Stimulated activated CD4-positive, alpha-beta T cell treated with anti-CD3 and anti-CD28 coated beads, TNF-alpha, amount 100 ng/mL, for 4 hours (primary cell): ENCODE measurements at places on chromosomes 16 and 17.
A peak's percentile ranks its signal among the peaks of the same experiment; 100 is the strongest.

DNA sequence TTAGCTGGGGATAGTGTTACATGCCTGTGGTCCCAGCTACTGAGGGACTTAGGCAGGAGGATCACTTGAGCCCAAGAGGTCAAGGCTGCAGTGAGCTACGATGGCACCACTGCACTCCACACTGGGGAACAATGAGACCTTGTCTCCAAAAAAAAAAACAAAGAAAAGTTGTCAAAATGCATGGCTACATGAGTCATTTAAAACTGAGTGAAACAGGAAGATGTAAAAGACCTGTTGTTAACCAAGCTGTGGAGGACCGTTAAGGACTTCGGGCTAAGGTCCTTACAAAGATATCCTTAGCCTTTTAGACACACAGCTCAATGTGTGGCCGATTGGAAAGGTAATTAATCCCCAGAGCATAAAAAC, 25.1 kb downstream of the ZP2 start:
- DNase-seq = no peak

DNA sequence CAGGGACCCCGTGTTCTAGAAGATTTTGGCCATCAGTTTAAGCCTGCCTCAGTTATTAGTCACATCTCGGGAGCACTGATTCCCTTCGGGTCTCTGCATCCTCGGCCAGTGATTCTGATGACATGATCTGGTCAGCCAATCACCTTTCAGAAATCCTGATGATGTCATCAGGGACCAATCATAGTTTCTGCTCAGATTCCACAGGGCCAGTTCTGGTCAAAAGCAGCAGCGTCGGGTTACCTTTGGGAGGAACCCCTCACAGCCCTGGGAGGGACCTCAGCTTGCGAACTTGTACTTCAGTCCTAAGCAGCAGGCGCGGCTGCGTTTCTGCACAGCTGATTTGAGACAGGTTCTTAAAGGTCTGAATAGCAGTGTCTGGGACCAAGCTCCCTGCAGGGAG, 13.9 kb downstream of the KDM8 start:
- DNase-seq = no peak

DNA sequence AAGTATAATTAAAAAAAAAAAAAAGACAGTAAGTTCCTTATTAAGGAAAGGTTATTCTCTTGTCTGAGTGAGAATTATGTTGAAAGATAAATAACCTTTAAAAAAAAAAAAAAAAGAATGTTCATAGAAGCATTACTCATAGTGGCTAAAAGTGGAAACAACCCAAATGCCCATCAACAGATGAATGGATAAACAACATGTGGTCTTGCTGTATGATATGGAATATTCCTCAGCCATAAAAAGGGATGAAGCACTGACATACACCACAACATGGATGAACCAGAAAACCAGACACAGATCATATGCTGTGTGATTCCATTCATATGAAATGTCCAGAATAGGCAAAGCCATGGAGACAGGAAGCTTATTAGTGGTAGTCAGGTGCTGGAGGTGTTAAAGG, 9.2 kb upstream of the CCNF start:
- DNase-seq = no peak

- DNase-seq = no peak
Observed at GRCh38 chr16:19474617-19475016, 47.3 kb downstream of the GDE1 start.

GRCh38 chr17:78598013-78598471, 20.8 kb upstream of the DNAH17 start:
- DNase-seq = no peak

GRCh38 chr16:84137287-84137686, 7.7 kb downstream of the HSDL1 start:
- no peak for DNase-seq

DNA sequence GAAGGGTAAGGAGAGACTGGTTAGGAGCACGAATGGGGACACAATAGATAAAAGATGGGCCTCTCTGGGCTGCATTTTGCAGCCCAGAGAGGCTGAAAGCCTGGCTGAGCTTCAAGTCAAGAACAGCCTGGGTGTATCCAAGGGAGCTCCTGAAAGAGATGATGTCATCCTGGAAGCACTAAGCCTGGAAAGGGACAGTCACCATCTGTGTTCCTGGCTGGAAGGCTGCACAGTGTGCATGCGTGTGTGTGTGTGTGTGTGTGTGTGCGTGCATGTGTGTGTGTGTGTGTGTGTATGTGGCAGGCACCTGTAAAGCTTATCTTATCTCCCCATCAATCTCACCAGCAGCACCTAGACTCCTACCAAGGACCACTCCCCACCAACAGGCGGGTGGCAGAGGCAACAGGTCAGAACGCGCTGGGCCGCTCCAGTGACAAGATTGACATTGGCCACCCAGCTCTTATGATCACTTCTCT, 44.1 kb downstream of the COG7 start:
- DNase-seq = no peak

- no peak for DNase-seq
Observed at GRCh38 chr17:4658478-4659305, 17.2 kb upstream of the ALOX15 start.

GRCh38 chr16:19696961-19697360, 21.1 kb downstream of the KNOP1 start:
- DNase-seq = no peak

DNA sequence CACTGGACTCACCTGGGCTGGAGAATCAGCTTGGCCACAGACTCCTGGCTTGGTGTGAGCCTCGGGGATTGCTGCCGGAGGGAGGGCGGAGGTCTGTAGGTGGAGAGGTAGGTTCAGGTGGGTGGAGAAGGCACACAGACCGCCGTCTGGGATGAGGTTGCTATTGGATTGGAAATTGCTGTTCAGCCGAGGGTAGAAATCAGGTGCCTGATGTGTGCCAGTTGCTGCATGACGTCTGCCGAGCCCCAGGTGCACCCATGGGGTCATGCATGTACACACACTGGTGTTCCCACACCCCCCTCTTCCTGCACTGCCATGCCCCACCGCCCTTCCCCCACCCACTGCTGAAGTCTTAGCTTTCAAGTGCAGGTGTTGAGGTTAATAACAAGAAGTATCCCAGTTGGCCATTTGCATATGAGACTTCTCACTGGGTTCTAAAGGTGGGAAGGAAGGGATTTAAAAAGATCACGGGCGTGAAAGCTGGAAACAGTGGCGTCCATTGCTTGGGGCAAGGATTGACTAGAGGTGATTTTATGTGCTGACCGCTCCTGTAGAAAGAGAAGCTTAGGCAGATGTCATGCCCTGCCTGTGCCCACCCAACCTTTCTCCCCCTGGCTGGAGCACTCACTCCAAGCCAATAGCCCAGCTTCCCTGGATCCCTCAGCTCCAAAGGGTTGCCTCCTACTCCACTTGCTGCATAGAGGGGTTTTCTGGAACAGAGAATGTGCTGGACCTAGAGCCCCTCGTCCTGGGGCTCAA, 193.6 kb downstream of the CCDC182 start:
- DNase-seq = no peak

DNA sequence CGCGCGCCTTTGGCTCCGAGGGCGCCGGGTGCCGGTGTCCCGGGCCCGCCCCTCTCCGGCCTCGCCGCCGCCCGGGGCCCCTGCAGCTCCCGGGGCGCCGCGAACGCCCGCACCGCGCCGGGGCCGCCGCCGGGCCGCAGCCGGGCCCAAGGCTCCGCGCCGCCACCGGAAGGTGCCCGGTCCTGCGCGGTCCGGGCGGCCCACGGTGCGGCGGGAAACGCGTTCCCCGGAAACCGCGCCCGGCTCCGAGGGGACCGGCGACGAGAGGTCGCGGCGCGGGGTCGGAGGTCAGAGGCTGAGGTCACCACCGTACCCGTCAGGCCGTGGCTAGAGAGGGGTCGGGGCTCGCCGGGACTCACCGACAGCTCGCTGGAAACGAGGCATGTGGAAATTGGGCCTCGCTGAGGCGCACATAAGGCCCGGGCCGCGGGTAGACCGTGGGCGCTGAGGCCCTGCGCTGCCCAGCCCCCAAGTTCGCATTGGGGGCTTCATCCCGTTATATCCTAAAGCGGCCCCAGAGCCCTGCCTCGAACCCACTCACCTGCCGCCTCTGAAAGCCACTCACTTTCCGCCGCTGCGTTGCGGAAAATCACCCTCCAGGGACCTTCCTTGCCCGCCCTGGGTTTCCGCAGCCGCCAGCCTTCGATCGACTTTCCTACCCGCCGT, at the start of gene DUS1L:
Gene DUS1L (minus strand): TSS at position 167 of the 666 bp plus-strand sequence. CDS start 745 bp downstream, outside the sequence.
- peak; percentile 51 for DNase-seq

- DNase-seq = peak; percentile 48
Observed at GRCh38 chr17:48492401-48493298, 38.2 kb downstream of the HOXB1 start.

DNA sequence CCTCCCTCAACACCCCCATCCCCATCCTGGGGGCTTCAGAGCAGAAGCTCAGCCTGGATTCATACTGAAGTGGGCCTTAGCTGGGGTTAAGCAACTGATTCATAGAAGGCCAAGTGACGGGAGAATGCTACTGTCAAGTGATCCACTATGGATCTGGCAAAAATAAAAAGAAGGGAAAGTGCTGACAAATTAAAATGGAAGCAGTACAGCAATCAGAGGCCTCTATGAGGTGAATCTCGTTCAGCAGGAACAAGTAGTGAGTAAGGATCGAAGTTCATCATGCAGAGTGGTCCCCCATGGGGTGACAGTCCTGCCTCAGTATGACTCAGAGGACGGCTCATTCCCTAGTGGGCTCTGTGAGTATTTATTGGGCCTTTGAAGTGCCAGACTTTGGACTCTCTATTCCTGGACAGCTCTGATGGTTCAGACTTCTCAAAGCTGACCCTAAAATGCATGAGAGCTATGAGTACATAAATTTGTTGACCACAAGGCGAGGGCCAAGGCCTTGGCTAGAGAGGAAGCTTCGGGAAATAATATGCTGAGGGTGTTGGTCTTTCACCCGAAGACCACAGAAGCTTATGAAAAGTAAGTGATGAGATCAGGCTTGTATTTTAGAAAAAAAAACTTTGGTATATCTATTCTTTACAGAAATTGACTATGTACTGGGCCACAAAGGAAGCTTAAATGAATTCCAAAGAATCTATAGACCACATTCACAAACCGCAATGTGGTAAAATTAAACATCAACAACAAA, 5.3 kb upstream of the NSMCE1 start:
- DNase-seq = no peak

GRCh38 chr16:22325598-22326368, 28.6 kb downstream of the POLR3E start:
- DNase-seq = no peak

- no peak for DNase-seq
Observed at GRCh38 chr17:20026960-20027359, 17.8 kb downstream of the SPECC1 start.

DNA sequence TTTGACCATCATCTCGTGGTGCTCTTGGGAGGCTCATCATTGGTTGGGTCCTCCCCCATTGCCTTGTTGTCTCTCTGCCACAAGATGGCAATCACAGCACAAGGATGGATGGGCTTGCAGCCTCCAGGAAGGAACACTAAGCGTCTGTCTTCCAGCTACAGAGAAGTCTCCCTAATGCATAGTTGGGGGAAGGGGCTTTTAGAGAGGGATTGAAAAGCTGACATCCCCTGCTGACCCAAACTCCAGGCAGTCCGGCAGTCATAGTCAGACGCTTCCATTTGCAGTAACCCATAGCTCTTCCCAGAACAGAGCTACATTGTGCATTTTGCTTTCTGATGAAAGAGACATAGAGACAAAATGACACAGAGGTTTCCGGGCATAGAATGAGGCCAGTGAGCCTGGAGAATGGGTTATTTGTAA, 111.4 kb downstream of the UTP18 start:
- DNase-seq = peak; percentile 24

- DNase-seq = peak; percentile 15
Observed at GRCh38 chr17:81387100-81388090, 7.9 kb upstream of the BAHCC1 start.

- DNase-seq = no peak
Observed at GRCh38 chr17:59392973-59393679, 61.7 kb downstream of the YPEL2 start.

- DNase-seq = no peak
Observed at GRCh38 chr16:86727632-86728031, 149.3 kb downstream of the FOXL1 start.

GRCh38 chr17:51261024-51261963, 948 bp downstream of the UTP18 start:
- no peak for DNase-seq

GRCh38 chr17:58280480-58281217, at the start of gene MPO:
Gene MPO, minus strand, starts transcription at chr17:58280935. Its CDS starts 177 bp downstream, at chr17:58280758.
- no peak for DNase-seq

GRCh38 chr17:78883533-78884131, 19.4 kb downstream of the CEP295NL start:
- DNase-seq = no peak

DNA sequence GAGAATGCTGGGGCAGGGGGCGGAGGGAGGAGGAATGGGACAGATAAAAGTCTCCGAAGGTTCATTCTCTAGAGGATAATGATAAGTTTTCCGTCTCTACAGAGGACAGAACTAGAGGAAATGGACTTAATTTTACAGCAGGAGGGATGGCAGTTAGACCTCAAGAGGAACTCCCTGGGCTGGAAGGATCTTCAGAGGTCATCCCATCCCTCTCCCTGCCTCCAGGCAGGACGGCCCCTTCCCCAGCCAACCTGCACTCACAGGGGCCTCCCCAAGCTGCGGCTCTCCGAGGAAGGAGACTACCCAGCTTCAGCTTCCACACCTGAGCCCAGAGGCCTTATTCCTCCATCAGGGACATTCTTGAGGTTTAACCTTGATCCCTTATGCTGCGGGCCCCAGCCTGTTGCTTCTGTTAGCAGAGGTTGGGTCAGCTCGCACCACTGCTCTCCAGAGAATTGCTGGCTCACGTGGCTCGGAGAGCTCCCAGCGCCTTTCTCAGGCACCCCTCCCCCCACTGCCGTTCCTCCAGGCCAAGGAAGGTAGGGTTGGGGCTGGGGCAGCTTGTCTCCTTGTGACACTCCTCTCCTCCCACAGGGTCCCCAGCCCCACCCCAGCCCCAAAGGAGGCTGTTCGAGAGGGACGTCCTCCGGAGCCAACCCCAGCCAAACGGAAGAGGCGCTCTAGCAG, 8.5 kb downstream of the ELOB start:
- DNase-seq = no peak

- no peak for DNase-seq
Observed at GRCh38 chr16:26762594-26762993, 304.1 kb upstream of the C16orf82 start.

DNA sequence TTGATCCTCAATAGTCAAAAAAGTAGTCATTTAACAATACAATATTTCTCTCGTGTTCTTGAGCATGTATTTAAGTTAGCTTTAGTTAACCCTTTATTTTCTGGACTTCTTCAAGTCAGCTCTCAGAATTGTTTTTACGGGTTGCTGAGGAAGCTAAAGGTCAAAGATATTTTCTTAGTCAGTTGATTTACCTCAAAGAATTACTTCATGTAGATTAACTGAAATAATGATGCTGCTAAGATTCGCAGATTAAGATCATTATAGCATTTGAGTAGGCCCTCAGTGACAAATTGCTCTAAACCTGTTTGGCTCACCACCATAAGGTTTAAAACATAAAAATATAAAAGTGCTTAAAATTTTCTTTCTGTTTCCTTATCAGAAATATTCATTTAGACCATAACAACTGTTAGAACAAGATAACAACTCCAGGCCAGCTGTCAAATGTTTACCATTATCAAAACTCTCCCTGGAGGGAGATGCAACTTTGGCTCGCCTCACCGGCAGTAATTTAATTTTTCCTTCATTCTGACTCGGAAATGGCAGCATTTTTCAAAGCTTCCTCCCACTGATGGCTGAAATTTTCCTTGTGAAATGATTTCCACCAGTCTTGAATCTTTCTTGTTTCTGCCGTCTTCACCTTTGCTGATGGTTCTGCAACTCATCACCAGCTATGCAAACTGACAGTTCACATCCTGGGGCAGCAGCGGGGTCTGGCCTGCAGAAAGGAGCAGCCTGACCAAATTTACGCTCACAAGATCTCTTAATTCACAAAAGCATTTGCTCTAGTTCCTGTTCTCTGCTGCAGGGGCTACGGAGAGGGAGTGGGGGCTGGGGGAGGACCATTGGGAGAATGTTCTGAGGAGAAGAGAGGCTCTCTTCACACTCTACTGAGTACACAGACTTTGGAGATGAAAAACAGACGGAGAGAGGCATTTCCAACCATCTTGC, 254.8 kb upstream of the TBX2 start:
- DNase-seq = no peak
